ENCODE measurements at places on chromosomes 11 and 22.

GRCh38 chr11:124114942-124115781 lies at the start of gene VWA5A:
Gene VWA5A (plus strand): TSS chr11:124115450. CDS start chr11:124117512, 2,062 bp downstream.
- peak; percentile 75 for DNase-seq

DNA sequence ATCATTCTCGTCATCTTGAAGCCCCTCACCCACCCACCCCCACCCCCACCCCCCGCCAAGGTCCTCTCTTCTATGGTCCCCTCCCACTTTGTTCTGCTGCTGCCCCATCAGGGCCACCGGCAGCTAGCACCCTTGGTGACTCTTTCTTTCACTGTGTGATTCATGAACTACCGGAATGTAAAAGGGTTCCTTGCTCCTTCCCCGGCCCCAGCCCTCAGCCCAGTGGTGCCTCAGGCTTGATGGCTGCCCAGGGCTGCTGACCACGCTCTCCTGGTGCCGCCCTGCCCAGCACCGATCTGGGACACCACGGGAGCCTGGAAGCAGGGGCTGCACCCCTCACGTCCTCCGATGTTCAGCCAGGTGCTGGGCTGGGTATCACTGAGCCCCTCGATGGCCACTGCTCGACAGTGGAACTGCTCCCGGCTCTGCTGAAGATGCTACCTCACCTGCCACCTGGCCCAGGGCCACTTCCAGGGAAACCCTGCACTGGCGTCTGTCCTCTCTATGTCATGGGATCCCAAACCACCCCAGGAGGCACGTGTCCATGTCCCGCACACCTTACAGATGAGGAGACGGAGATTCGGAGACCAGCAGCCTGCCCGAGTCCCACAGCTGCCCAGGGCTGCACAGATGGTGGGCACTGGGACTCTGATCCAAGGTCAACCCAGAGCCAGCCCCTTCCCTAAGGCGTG lies 39.7 kb downstream of the IGLL5 start:
- no peak for DNase-seq

DNA sequence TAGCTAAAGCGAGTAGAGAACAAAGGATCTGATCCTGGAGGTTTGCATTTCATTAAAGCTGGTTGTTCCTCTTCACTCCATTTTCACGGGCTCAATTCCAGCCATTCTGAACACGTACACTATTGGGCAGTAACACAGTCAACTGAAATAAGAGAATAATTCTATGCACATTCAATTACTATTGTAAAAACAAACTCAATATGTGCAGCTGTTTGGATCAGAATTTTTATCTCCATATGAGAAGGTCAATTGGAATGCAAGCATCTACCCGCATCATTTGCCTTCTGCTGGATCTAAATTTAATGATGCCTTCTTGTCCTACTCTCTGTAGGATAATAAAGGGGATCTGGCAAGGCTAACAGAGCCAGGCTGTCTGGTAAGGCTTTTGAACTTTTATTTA lies 562.8 kb upstream of the CCDC179 start:
- no peak for DNase-seq

DNA sequence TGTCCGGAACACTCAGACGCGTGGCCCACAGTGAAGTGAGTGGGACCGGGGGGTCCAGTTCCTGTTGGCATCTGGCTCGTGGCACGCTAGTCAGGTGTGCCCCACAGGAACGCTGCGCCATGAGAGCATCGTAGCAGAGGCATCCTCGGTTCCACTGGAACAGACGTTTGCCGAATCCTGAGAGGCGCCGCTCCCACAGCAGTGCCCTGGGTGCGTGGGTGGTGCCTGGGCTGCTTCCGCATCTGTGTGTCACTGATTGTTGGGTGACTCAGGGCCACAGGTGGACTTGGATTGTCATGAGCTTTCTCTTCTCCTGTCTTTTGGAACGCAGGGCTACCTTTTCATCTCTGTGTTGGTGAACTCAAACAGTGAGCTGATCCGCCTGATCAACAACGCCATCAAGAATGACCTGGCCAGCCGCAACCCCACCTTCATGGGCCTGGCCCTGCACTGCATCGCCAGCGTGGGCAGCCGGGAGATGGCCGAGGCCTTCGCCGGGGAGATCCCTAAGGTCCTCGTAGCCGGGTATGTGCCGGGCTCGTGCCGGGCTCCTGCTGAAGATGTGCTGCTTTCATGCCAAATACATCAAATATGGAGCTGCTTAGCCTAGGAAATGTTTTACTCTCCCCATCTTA lies 46.2 kb downstream of the AP2A2 start:
- no peak for DNase-seq

GRCh38 chr22:50242406-50242949 lies 2.3 kb downstream of the TUBGCP6 start:
- DNase-seq, result no peak

DNA sequence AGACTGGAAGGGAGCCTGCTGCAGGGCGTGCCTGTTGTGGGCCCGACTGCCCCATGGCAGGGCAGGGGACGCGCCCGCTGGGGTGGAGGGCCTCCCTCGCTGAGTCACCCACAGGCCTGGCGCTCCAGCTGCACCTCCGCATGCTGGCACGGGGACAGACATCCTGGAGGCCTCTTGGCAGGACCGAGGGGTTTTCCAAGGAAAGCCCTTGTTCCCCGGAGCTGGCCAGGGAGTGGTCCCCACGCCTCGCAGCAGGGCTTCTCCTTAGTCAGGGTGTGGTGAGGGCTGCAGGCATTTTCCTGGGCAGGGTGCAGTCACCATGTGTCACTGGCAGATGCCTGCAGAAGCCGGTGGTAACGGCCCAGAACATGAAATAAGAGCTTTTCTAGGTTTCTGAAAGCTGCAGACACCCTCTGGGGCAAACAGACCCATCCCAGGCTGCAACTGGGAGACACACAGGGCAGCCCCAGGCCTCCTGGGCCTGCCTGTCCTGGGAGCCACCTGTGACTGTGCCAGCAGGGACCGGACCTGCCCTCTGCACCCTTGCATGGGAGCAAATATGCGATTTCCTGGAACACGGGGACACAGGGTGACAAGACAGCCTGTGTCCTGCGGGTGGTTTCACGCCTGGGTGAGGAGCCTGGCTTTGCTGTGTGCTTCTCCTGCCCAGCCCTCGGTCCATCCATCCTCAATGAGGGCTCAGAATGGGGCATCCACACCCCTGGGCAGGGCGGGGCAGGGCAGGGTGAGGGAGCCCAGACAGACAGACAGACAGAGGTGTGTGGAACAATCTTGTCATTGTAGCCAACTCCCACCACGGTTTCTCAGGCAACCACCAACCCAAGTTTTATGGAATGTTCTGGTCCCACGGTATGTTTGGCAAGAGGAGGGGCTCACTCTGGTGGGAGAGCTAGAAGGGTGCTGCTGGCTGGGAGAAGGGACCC lies 43.2 kb upstream of the FADD start:
- no peak for DNase-seq

DNA sequence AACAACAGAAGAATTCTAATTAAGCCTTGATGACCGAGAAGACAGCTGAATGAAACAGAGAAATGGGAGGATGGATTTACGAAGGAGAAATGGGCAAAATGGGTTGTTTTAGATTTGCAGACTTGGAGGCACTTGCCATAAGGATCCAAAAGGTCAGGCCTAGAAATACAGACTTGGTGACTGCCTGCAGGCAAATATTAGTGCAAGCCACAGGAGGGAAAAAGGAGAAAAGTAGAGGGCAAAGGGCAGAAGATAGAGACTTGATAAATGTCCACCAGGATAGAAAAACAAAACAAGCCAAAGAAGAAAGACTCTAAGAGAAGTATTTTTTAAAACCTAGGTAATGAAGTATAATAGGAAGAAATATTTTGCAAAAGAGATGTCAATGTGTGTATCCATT lies 13.1 kb downstream of the CCDC34 start:
- DNase-seq, result no peak

DNA sequence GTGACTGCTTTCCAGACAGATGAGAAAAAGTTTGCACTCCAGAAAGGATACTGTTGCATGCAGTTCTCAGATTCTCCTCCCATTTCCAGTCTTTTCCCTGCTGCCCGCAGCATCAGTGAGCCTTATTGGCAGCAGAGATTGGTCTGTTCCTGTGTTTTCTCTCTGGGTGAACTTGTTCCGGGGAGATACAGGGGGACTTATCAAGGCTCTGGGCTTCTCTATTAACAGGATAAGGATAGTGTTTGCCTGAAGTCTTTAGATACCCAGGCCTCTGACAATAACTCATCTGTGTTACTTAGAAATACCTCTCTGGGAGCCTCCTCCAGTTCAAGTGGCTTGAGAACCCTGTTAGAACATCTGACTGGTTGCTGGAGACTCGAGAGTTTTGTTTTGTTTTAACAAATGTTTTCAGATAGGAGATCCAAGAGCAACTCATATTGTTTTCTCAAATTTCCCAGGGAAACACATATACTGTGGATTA lies 154.7 kb downstream of the BLID start:
- no peak for DNase-seq

- DNase-seq, result no peak
Measured at GRCh38 chr11:134652586-134653255, 240.7 kb upstream of the B3GAT1 start.

GRCh38 chr11:130545449-130546072 lies 97.1 kb downstream of the ADAMTS15 start:
- DNase-seq, result no peak

GRCh38 chr11:130042093-130042591 lies 27.6 kb upstream of the APLP2 start:
- DNase-seq, result no peak

GRCh38 chr22:17106785-17107546 lies 14.2 kb downstream of the TMEM121B start:
- DNase-seq, result peak; percentile 37

DNA sequence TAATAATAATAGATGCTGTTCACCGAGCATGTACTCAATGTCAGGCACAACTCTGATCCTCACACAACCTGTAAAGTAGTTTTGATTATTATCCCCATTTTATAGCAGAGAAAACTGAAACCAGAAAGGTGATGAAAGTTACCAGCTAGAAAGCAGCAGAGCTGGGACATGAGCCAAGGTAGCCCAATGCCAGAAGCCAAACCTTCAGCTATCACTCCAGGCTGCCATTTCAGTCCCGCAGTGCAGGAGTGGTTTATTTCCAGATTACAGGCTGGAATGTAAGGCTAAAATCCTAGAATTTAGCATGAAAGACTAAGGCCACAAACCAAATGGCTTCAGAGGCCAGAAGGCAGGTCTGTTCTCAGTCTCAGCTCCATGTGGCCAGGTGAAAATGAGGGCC lies 108.8 kb downstream of the TENM4 start:
- DNase-seq, result no peak

DNA sequence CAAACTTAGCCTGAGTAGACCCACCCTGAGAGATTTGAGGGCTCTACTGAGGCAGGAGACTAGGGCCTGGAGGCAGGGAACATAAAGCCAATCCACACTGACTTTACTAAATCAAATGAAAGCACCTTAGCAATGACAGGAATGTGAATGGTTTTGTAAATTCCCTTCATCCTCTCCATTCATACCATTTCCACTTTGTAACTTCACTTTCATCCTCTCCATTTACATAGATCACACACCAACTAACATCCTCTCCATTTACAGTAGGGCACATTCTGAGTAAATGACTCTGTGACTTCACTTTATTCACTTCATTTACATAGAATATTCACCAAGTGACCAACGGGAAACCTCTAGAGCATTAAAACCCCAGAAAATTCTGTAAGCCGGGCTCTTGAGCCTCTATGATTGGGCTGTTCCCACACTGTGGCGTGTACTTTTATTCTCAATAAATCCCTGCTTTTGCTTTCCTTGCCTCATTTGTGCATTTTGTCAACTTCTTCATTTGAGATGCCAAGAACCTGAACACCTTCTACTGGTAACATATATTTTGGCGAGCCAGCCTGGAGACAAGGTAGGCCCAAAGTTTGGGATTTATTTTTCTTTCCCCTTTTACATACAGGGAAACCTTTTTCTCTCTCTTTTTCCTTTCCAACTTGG lies 82.9 kb downstream of the PIWIL4 start:
- no peak for DNase-seq
